ENCODE measurements at places on chromosomes 6 and 20. TPM values are rescaled to one million over a fixed set of nuclear protein-coding genes. Genes with fewer than 3 reads are reported as not detected.

Gene TBC1D7
- 18.7 TPM for total RNA-seq

Gene KIF13A
- total RNA-seq, result not detected

Gene MYT1
- not detected for total RNA-seq

Gene SRMS
- total RNA-seq, result not detected

Gene C6orf15
- total RNA-seq, result not detected

Gene COX7A2
- total RNA-seq, result 469 TPM

Gene NRSN1
- total RNA-seq, result not detected

Gene RMND1
- 18.7 TPM for total RNA-seq

Gene GPANK1
- total RNA-seq, result 33.6 TPM

Gene B3GAT2
- total RNA-seq, result not detected

Gene HTR1B
- total RNA-seq, result not detected

Gene COL9A1
- total RNA-seq, result not detected

Gene ECT2L
- total RNA-seq, result not detected

Gene PRELID3B
- 88.6 TPM for total RNA-seq

- no peak for DNase-seq
These were observed 77.8 kb upstream of the FRMD1 start for GRCh38 chr6:168156742-168157265.

DNA sequence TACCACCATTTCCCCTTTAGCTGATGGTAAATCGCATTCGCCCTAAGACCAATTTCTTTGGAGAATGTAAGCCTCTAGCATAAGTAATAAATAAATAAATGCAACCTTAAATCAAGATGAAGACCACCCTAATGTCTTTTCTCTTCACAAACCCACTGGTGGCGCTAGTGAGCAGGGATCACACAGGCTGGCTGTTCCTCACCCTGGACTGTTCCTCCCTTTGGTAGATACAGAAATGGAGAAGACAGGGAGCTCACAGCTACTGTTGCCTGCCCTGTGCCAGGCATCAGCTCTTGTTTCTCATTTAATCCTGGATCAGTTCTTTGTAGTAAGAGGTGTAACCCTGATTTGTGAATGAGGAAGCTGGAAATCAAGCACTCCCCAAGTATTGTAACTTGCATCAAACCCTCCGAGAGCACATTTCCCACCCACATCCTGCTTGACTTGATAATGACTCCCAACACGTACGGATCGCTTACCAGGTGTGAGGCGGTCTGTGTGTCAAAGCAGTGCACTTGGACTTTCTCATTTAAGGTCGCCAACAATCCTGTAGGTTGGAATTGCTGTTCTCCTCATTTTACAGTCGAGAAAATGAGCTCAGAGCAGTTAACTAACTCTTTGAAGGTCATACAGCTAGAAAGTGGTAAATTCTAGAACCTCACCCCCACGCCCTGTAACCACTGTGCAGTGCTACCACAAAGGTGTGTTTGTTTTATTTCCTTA lies 236.1 kb downstream of the TSHZ2 start:
- peak; percentile 31 for DNase-seq

GRCh38 chr6:7742223-7742785 lies 16.4 kb downstream of the BMP6 start:
- no peak for DNase-seq

DNA sequence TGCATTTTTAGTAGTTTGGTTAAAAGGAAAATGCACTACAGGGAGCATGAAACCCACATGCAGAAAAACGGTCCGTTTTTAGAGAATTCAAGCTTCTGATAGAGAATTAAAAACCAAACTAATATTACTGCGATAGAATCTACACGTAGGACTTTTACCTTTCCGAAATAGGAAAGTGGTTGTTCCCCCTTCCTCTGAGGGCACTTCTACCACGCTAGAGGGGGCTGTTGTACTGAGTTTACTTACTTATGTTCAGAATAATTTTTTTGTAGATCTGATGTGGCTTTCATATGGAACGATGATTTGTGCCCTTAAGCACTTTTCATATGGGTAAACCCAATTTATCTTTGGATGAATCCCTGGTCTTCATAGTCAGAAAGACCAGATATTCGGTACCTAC lies 264.3 kb upstream of the PLN start:
- peak; percentile 40 for DNase-seq

DNA sequence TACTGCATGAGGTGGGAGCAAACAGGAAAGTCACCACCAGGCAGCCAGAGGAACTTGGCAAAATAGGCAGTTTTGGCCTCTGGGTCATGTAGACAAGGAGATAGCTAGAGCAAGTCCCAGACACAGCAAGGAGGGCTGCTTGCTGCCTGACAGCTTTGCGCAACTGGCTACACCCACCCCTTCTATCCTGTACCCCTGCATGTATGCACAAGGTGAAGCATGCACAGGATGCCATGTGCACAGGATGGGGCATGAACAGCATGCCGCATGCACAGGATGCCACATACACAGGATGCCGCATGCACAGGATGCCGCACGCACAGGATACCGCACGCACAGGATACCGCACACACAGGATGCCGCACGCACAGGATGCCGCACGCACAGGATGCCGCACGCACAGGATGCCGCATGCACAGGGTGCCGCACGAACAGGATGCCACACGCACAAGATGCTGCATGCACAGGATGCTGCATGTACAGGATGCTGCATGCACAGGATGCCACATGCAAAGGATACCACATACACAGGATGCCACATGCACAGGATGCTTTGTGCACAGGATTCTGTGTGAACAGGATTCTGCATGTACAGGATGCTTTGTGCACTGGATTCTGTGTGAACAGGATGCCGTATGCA lies 104.9 kb upstream of the IYD start:
- peak; percentile 64 for DNase-seq

DNA sequence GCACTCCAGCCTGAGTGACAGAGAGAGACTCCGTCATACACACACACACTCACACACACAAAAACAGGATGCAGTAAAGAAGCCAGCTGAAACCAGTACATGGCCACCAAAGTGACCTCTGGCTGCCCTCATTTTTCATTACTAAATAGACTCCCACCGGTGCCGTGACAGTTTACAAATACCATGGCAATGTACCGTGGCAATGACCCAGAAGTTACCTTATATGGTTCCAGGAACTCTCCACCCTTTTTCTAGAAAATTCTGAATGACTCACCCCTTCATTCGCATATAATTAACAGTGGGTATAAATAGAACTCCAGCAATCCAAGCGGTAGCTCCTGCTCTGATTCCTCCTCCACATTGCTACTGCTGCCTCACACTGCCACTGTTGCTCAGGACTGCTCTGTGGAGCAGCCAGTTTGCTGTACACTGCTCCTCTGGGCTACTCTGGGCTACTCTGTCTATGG lies 57.7 kb downstream of the SNX5 start:
- DNase-seq, result no peak

DNA sequence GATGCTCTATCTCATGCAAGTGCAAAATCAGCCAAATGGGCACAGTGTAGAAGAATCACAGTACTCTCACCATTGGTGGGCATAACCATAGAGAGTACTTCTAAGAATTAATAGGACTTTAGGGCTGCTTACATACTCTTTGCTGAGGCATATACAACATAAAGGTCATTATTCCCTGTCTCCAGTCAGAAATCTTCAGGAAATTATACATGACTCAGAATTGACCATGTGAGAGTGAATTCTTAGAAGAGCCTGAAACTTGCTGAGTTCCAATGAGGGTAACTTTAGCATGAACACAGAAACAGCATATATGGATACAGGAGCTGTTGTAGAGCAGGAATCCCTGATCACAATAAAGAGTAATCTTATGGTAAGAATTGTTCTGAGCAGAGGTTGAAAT lies 498.7 kb downstream of the TENT5A start:
- no peak for DNase-seq

GRCh38 chr20:11544029-11544678 lies 373.5 kb upstream of the BTBD3 start:
- DNase-seq, result no peak

GRCh38 chr6:3268680-3269079 lies 9.9 kb downstream of the PSMG4 start:
- no peak for DNase-seq

DNA sequence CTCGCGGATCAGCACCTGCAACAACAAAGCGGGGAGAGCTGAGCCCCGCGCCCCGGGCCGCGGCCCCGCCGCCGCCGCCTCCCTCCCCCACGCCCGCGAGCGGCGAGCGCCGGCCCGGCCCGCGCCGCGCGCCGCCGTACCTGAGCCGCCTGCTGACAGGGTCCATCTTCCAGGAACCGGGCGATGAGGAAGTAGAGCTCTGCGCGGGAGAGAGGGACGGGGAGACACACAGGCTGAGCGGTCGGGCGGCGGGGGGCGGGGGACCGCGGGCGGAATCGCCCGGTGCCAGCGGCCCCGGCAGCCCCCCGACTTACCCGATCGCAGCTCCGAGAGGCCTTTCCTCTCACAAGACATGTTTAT lies 359 bp downstream of the PHIP start:
- DNase-seq, result no peak

GRCh38 chr20:5172903-5173463 lies 46.2 kb downstream of the CDS2 start:
- no peak for DNase-seq

GRCh38 chr6:35706468-35706867 lies 17.8 kb upstream of the FKBP5 start:
- no peak for DNase-seq

DNA sequence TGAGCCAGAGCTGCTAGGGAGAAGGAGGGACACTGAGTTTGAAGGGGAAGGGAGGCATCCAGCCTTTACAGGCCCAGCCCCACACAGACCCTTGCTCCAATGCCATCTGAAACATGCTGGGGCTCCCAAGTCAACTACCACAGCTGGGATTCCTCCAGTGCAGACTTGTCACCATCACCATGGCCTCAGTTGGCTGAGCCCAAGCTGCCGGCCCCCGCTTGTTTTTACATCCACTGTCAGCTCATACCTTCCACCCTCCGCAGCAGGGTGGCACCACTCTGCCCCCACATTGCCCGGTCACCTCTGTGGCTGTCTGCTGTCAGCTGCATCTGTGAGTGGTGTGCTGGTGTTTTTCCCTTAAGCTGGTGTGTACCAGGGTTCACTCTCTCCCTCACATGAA lies 26.1 kb downstream of the GFOD1 start:
- no peak for DNase-seq

DNA sequence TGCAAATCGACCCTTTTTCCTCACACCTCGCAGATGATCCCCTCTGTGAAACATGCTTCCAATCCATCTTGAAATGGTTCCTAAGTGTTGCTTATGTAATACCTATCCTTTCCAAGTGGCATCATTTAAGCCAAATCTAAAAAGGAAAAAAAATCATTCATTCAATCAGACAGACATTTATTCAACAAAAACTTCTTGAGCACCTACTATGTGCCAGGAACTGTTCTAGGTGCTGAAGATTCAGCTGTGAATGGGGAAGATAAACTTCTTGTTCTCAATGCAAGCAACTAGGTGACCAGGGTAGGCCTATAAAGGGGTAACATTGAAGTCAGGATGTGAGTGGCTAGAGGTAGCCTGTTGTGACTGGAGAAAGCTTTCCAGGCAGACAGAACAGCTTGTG lies 66.2 kb downstream of the SCML4 start:
- DNase-seq, result no peak

DNA sequence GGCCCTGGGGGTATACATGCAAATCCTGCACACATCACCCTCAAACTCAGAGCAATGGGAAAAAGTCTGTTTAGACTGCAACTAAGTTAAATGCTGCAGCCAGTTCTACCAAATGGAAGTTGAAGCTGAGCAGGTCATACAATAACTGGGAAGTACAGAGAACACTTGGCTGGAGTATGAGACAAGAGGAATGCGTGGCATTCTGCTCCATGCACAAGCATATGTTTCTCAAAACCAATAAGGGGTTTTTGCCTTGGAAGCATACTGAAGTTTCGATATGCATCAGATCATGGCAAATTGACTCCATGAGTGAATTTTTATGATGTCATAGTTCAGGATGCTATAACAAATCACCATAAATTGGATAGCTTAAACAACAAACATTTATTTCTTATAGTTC lies 193.8 kb downstream of the COL12A1 start:
- DNase-seq, result no peak

DNA sequence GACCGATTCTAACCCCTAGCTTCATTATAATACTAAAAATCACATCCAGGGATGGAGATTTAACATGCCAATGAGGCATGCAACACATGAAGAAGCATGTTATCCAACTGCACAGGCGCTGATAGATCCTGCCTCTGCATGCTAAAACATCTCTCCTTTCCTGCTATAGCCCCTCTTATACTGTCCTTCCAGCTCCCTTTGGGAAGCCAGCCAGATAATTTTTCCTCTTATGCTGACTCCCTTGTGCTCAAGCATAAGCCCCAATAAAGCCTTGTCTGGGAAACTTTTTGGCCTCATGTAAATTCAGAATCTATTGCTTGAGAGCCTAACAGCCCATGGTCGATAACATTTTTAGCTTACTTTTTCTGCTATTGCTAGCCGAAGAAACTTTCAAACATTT lies 404.3 kb downstream of the EPM2A start:
- no peak for DNase-seq

- no peak for DNase-seq
These were observed 185.4 kb downstream of the BCAS1 start for GRCh38 chr20:53884859-53885541.

- no peak for DNase-seq
These were observed 34.6 kb upstream of the PNPLA1 start for GRCh38 chr6:36235309-36235708.

GRCh38 chr6:140370441-140370840 lies 996.0 kb upstream of the CITED2 start:
- no peak for DNase-seq

- DNase-seq, result no peak
These were observed 16.5 kb upstream of the TINAG start for GRCh38 chr6:54291738-54292137.

DNA sequence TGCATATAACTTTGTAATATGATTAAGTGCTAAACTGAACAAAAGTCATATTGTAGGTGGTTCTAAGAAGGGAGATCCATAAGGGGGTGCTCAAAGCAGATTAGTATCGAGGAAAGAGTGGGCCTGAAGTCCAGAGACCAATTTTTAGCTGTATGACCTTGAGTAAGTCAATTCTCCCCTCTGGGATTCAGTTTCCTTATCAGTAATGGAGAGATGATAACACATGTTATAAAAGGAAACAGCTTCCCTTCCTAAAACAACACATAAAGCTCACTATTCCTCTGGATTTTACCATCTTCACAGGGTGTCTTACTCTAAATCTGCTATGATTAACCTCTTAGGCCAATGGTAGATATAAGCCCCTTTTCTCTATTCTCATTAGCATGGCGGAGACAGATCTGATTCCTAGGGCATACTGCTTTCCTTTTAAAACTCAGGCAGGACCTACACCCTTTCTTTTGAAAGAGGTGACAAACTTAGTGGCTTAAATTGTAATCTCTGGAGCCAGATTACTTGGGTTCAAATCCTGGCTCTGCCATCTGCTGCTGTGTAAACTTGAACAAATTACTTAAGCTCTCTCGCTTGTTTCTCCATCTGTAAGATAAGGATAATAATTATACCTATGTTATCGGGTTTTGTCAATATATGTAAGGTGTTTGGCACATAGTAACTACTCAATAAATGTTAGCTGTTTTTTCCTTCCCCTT lies 39.5 kb downstream of the ACSS2 start:
- DNase-seq, result no peak

GRCh38 chr6:134312038-134312660 lies 5.8 kb downstream of the SGK1 start:
- no peak for DNase-seq

GRCh38 chr6:4664117-4664626 lies 112.0 kb upstream of the CDYL start:
- no peak for DNase-seq

- no peak for DNase-seq
These were observed 62.0 kb downstream of the CDH26 start for GRCh38 chr20:60020251-60020650.

GRCh38 chr6:3793545-3793944 lies 42.0 kb upstream of the PXDC1 start:
- DNase-seq, result no peak

All from activated CD4-positive, alpha-beta memory T cell treated with anti-CD3 and anti-CD28 coated beads, Interleukin-2, amount 10 ng/mL, durations not matched to agents 7 days and 5 days (primary cell).